ENCODE measurements at places on chromosomes 7 and 10.

- no peak for DNase-seq
These were observed 19.6 kb downstream of the KNDC1 start for GRCh38 chr10:133179651-133180050.

- DNase-seq = no peak
These were observed 98.8 kb downstream of the ELFN1 start for GRCh38 chr7:1768832-1769231.

DNA sequence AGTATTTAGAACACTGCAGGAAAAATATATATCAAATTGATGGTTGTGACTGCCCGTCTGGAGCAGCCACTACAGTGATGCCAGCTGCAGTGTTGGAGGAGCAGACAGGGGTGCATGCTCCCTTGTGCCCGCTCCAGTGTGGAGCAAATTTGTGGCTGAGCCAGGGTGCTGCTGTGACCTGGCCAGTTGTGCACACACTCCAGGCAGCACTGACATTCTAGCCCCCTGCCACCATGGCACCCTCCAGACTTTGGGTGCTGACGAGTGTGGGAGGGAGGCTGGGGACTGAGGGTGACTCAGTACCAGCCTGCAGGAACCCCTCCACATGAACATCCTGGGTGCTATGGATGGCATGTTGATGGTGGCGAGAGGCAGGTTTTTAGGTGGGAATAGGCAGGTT, 160.0 kb upstream of the PCDH15 start:
- no peak for DNase-seq

- DNase-seq = no peak
These were observed 65.8 kb upstream of the CAMK2B start for GRCh38 chr7:44391171-44391570.

DNA sequence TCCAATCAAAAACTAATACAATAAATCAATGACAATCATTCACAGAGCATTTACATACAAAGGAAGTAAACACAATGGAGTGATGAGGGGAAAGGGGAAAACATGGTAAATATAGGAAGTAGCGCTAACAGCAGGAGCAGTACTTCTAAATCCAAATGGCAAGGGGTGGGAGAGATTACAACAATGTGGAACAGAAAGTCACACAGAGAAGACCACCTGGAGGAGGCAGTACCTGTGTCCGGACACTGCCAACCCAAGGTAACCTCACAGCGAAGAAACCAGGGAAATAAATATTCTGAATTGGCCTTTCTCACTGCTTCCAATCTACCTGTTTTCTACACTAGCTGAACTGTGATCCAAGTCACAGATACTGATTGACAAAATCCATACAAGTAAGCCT, 58.2 kb downstream of the ABI1 start:
- no peak for DNase-seq

All from left lung (tissue), 14 donors.